D341Med (cell line): ENCODE measurements at places on chromosomes 6 and 20.

DNA sequence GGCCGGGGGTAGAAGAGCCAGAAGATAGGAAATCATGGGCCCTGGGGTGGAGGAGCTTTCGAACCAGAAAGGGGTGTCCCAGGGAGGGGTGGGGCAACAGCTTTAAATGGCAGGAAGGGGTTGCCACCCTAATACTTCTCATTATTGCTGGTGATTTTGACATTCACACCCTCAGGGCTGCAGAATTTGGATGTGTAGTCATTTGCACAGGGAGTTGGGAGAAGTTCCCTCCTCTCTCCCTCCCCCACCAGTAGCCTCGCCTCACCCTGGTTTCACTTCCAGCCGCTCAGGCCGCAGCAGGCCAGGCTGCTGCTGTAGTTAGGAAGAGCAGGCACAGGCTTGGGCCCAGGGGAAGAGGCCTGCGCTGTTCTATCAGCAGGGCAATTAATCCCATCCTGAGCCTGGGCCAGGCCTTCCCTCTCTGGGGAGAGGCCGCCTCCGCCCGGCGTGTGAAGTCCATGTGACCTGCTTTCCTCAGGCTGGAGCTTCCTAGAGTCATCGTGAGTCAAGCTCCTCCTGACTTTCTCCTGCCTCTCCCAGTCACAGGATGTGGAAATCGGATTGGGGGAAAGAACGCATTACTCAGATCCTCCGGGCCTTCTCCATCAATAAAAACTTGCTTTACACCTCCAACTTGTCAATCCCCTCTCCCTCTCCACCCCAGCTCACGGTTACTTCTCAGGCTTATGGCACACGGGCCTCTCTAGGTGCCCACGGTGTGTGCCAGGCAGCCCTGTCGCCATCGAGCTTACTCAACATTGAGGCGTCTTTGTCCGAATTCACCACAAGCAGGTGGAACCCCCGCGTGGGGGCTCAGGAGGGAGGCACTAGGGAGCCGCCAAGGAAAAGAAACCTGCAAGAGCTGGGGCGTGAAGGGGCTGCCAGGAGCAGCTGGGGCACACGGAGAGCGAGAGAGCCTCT lies 7.8 kb downstream of the ADTRP start:
- peak; percentile 38 for DNase-seq

GRCh38 chr6:138727182-138727581 lies 46.4 kb upstream of the CCDC28A start:
- no peak for DNase-seq

GRCh38 chr6:106773522-106773921 lies 144.1 kb downstream of the QRSL1 start:
- no peak for DNase-seq

GRCh38 chr6:35497571-35498421 lies 917 bp upstream of the TEAD3 start:
- peak; percentile 80 for DNase-seq

DNA sequence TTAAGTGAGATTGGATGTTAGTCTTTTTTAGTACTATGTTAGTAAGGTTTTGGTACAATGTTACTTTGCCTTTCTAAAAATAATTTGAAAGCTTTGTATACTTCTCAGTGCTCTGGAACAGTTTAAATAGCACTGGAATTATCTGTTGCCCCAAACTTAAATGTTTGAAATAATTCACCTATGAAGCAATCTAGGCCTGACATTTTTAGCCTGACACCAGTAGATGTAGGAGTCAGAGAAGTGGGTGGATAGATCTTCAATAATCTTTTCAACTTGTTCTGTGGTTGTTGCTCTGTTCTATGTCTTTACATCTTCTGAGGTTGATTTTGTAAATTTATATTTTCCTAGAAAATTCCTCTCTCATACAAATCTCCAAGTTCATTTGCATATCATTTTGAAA lies 103.1 kb upstream of the ADGRF1 start:
- no peak for DNase-seq

GRCh38 chr6:111989743-111990142 lies 64.2 kb upstream of the CCN6 start:
- DNase-seq, result no peak

GRCh38 chr6:105940990-105941389 lies 145.1 kb upstream of the PRDM1 start:
- DNase-seq, result no peak

DNA sequence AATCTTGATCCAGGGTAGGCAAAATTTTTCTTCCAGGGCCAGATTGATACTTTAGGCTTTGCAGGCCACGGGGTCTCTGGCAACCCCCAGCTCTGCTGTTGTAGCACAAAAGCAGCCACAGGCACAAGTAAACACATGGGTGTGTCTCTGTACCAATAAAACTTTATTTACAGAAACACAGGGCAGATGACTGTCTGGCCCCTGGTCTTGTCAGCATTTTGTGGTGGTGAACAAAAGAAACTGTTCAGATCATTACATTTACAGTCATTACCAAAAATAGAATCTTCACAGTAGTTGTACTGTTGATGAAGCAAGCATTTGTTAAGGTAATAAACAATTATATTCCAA lies 45.0 kb upstream of the KIF25 start:
- DNase-seq, result no peak

DNA sequence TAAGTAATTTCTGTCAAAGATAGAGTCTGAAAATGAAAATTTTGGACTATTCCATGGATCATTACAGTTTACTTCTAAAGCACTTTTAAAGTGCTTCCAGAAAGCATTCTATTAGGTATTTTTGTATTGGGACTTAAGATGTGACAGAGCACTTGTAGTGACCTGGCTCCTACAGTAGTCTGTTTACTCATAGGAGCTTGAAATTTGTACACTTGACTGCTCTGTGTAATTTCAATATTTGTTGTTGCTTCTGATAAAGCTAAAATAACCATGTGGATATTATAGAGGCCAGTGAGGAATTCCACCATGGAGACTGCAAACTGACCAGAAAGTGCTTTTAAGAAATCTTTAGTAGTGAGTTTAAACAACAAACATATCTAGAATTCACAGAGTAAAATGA lies 10.3 kb downstream of the NFYA start:
- no peak for DNase-seq

- DNase-seq, result no peak
These were observed 30.8 kb upstream of the VSTM2L start for GRCh38 chr20:37872161-37872560.

DNA sequence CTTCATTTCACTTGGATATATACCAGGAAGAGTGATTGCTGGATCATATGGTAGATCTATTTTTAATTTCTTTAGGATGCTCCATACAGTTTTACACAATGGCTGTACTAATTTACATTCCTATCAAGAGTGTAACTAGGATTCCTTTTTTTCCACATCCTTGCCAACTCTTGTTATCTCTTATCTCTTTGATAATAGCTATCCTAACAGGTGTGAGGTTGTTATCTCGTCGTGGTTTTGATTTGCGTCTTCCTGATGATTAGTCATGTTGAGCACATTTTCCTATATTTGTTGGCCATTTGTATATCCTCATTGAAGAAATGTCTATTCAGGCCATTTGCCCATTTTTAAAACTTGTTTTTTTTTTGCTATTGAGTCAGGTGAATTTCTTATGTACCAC lies 552.4 kb downstream of the RFPL4B start:
- no peak for DNase-seq

- no peak for DNase-seq
These were observed 5.7 kb downstream of the KCNQ5 start for GRCh38 chr6:72627539-72627938.

DNA sequence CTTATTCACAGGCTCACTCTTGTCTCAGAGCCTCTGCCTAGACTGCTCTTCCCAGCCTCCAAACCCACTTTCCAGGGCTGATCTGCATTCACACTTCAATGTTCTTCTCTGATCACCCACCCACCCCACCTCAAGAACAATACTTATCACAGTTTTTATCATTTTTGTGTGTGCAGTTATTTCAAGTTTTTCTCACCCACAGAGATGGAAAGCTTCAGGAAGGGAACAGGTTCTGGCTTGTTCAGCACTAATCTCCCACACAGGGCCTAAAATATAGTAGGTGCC lies 160.9 kb downstream of the MRPL14 start:
- no peak for DNase-seq

DNA sequence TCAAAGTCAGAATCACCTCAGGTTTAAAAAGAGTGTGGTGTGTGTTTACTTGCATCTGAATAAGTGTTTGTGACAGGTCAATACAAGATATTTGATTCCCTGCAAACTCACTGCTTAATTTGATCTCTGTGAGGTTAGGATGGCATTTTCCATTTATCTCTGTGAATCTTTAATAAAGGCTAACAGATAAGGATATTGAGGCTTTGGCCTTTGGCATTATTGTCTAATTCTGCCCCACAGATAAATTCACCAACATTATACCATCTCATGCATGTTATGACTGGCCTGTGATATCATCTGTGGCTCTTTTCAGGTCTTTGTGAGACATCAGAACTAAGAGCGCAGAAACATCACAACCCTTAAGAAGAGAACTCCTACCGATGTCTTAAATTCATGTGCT lies 84.7 kb downstream of the TRMT6 start:
- DNase-seq, result no peak
